ENCODE measurements at places on chromosomes 6 and 20. TPM values are rescaled to one million over a fixed set of nuclear protein-coding genes. Genes with fewer than 3 reads are reported as not detected.

The SAPCD1 gene
- 1.2 TPM for total RNA-seq

- DNase-seq, result no peak
- no peaks in the 10 kb centered on the region for H3K4me1 ChIP-seq
- H3K27ac ChIP-seq, result no peak overlapping the region
Measured at GRCh38 chr6:121756666-121757065, 321.2 kb downstream of the GJA1 start.

The MEI4 gene
- 0.05 TPM for total RNA-seq

- DNase-seq, result no peak
- H3K4me3 ChIP-seq, result no peak overlapping the region
- no peaks in the 10 kb centered on the region for H3K4me1 ChIP-seq
- H3K36me3 ChIP-seq, result no peaks in the 10 kb centered on the region
- no peaks in the 10 kb centered on the region for H3K27me3 ChIP-seq
Measured at GRCh38 chr6:152071318-152071717, 263.8 kb downstream of the ESR1 start.

DNA sequence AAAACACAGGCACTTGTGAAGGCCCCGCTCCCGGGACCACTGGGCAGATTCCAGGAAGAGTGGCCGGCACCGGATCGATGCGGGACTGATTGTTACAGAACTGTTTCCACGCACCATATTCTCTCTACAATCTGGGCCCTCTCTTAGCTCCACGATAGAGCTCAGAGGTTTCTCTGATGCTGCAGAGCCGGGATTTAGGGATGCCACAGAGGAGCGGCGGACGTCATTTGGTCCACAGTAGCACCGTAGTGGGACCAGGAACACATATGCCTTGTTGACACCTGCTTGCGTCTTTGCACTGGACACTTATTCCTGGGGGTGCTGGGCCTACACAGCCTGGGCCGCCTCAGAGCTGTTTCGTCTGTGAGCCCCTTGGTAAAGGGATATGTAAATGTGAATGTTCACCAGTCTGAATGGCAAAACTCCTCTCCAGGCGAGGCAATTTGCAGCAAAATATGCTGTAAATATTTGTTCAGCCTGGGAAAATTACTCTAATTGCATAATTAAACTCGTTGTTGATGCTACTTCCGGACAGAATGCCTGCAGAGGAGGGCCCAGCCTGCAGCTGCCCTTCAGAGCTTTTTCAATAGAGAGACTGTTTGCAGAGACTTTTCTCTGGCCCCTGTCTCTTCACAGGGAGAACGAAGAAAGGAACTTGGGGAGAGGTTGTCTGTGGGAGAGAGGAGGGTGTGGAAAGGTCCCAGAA is 9.4 kb downstream of the PCK1 start:
- no peaks in the 10 kb centered on the region for H3K27me3 ChIP-seq
- no peak overlapping the region for H3K4me3 ChIP-seq
- H3K27ac ChIP-seq, result no peak overlapping the region

The ZNF133 gene
- total RNA-seq, result 10.9 TPM

DNA sequence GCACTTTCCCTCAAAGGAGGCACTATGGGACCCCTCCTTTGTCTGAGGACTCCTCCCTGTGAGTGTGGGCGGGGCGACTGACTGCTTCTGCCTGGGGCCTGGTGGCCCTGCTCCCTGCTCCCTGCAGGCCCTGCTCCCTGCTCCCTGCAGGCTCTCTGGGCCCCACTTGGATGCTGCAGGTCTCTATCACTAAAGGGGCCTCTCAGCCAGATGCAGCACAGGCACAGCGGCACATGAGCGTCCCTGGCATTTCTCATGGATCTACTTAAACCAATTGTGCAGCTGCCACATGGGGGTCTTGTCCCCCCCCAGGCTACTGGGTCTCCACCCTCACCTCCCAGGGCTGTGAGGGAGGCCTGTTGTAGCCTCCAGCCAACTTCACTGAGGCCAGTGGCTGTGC is 7.8 kb downstream of the EEF1A2 start:
- no peak for DNase-seq
- no peaks in the 10 kb centered on the region for H3K36me3 ChIP-seq
- H3K27me3 ChIP-seq, result peaks cover 65% of the 10 kb centered on the region
- no peak overlapping the region for H3K27ac ChIP-seq
- no peaks in the 10 kb centered on the region for H3K4me1 ChIP-seq
- H3K4me3 ChIP-seq, result no peak overlapping the region

The SLC17A9 gene
- total RNA-seq, result 1.2 TPM

The TINAG gene
- total RNA-seq, result not detected

The EIF6 gene
- 115 TPM for total RNA-seq

DNA sequence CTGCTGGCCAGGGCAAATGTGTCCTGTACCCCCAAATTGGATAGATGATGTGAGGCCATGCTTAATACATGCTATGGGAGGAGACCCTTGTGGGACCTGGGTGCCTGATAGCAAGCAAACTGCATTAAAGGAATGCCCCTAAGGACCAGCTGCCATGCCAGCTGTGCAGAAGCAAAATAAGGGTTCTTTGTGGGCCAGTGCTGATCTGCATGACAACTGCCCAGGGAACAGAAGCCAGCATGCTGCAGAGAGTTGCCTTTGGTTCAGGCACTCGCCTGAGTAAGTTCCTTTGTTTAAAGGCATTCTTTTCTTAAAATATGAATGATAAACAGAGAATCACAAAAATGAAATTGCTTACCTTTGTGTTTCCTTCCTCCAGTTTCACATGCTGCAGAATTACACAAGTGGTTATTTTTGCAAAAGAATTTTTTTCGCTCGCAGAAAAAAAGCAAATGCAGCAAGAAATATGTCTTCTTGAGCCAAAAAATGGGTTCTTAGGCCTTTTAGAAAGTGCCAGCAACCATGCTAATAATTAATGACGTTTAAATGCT is 6.9 kb upstream of the SYNDIG1 start:
- H3K27me3 ChIP-seq, result peaks cover 26% of the 10 kb centered on the region

The LPA gene
- 0.14 TPM for total RNA-seq

DNA sequence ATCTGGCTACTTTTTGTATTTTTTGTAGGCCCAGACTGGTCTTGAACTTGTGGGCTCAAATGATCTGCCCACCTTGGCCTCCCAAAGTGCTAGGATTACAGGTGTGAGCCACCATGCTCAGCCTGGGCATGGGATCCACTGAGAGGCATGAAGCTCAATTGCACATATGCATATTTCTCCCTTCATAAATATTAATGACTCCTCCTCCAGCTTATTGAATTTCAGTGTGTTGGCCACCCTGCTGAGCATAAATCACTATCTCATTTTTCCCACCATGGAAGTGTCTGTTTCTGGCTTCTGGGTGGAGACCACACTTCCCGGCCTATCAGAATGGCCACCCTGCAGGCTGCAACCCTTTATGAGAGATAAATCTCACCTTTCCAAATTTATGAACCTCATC is 53.6 kb upstream of the KIF16B start:
- no peaks in the 10 kb centered on the region for H3K4me1 ChIP-seq
- no peak overlapping the region for H3K27ac ChIP-seq
- no peaks in the 10 kb centered on the region for H3K36me3 ChIP-seq

DNA sequence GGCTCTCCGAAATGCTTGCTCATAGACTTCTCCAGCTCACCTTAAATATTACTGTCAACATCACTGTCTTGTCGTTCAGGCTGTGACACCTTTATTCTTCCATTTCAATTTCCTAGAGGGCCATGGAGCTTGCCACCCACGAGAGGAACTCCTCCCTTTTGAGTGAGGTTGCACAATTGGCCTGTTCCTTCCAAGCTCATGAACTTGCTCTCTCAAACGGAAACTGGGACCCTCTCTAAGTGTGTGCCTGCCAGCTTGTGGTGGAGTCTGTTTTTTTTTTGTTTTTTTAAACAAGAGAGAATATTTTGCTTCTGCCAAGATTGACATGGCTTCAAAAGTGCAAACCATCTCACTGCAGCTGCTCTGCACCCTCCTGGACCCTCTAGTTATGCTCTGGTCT is 19.3 kb upstream of the IYD start:
- no peak for DNase-seq
- H3K4me3 ChIP-seq, result no peak overlapping the region
- no peaks in the 10 kb centered on the region for H3K36me3 ChIP-seq
- H3K4me1 ChIP-seq, result no peaks in the 10 kb centered on the region
- H3K27ac ChIP-seq, result no peak overlapping the region
- no peaks in the 10 kb centered on the region for H3K27me3 ChIP-seq

- H3K4me3 ChIP-seq, result no peak overlapping the region
- no peak overlapping the region for H3K27ac ChIP-seq
- no peaks in the 10 kb centered on the region for H3K4me1 ChIP-seq
- DNase-seq, result no peak
Measured at GRCh38 chr6:155004576-155005372, 9.7 kb downstream of the TIAM2 start.

The FAXC gene
- 2.9 TPM for total RNA-seq

The CNPY3 gene
- 62.6 TPM for total RNA-seq

The KCNK16 gene
- total RNA-seq, result not detected

The MAFB gene
- total RNA-seq, result 3.5 TPM

The POM121L2 gene
- total RNA-seq, result not detected

The SLC22A1 gene
- 0.28 TPM for total RNA-seq

The OR10C1 gene
- total RNA-seq, result not detected

DNA sequence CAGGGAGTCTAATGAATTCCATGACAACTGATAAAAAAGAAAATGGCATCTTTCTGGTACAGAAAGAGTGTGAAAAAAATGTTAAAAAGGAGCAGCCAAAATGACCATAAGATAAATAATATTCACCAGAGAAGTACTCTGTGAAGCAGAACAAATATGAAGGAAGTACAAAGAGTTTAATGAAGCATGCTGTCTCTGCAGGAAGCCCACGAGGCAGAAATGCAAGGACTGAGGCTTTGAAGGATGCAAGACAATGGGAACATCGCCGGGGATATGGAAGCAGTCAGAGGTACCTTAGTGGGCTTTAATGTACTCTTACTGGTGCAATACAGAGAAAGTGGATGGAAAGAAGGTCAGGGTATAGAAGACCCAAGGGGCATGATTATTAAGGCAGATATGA is 50.7 kb downstream of the NOX3 start:
- H3K4me3 ChIP-seq, result no peak overlapping the region
- H3K27me3 ChIP-seq, result no peaks in the 10 kb centered on the region
- no peaks in the 10 kb centered on the region for H3K4me1 ChIP-seq
- no peak overlapping the region for H3K27ac ChIP-seq
